ENCODE measurements at places on chromosomes 16 and 17.

DNA sequence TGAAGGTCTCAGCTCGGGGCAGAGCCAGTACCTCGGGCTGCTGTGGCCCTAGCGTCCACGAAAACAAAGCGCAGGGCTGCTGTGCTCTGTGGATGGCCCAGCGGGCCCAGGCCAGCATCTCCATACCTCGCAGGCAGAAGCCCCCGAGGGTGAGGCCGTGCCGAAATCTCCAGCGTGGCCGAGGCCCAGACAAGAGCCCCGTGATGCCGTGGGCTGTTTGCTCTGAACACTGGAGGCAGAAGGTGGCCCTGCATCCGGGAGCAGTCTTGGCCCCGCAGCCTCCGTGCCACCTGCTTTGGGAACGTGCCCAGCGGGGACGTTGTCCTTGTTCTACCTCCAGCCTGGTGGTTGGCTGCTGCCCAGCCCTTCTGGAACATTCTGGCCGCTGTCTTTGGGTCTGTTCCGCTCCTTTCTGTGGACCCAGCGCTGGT, 121.4 kb downstream of the BANP start:
- DNase-seq: peak; percentile 13

DNA sequence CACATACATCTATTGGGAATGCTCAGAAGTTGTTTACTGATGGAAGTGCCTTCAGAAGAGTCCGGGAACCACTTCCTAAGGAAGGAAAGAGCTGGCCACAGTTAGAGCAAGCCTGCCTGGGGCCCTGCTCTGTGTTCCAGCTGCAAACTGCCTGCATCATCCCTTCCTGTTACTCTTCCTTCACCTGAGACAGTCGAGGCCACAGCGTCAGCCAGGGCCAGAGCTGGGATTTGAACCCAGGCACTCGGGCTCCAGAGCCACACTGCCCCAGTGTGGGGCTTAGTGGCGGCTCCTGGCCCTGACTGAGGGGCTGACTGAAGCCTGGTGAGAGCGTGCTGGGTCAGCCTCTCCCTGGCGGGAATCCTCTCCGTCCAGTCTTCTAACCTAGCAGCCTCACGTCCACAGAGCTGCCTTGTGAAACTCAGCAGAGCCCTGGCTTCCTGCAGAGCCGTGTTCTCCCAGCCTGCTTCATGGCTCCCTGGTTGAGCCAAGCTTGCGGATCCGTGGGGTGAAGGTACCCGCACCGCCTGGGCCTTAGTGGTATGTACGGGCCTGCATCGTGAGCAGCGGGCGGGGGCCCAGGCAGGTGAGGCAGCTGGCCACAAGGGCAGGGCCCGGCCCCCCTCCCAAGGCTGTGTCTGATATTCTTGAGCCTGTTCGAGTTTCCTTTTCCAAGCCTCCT, 4.6 kb upstream of the C17orf99 start:
- DNase-seq: no peak

GRCh38 chr17:9291912-9292560, 270.7 kb downstream of the NTN1 start:
- DNase-seq: no peak

DNA sequence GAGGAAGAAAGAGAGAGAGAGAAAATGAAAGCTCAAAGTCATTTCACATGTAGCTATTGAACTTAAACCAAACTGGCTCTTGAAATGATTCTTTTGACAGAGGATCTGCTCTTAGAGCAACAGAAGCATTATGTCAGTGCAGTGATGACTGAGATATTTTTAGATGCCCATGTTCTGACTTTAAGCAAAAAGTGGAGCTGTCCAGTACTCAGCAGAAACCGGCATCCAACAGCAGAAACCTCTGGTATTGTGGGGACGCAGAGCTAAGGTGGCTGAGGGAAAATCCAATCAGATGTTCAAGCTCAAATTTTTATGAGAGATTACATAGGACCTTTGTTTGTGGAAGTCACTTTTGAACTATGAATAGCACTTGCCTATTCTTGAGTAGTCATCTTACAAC, 69.8 kb upstream of the ANKFN1 start:
- DNase-seq: no peak

DNA sequence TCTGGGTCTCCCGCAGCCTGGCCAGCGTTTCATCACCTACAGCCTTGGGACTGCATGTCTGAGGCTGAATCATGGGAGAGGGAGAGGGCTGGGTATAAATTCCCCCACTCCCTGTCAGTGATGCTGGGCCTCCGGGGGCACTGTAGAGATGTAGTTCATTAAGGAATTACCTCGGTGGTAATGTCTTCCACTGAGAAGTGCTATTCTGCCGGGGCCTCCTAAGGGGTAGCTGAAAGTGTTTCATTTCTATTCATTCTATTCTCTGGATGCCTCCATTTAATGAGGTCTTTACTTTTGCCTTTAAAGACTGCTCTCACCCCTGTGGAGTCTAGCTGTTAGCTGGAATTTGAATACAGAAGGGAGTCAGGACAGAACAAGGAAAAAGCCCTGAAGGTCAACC, 116.4 kb upstream of the HS3ST4 start:
- DNase-seq: no peak

Data from C1 segment of cervical spinal cord (tissue), 14 donors.